Osteocyte (in vitro differentiated cells): ENCODE measurements at places on chromosomes 3 and 15.
A peak's percentile ranks its signal among the peaks of the same experiment; 100 is the strongest.

DNA sequence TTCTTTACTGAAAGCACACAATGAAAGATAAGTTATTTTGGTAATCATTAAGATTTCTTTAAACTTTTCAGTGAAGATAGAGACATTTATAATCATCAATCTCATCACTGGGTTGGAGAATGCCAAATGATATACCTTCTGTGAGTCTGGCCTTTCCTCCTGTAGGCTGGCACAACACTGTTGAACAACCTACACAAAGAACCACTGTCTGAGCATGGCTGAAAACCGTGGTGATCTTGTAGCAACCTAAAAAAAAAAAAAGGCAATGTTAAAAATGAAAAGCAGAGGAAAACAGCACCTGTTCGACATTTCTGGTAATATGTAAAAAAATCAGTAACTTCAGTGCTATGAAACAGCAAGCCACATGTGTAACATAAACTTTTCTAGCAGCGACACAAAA, 1.8 kb downstream of the RPS27L start:
- DNase-seq = no peak

DNA sequence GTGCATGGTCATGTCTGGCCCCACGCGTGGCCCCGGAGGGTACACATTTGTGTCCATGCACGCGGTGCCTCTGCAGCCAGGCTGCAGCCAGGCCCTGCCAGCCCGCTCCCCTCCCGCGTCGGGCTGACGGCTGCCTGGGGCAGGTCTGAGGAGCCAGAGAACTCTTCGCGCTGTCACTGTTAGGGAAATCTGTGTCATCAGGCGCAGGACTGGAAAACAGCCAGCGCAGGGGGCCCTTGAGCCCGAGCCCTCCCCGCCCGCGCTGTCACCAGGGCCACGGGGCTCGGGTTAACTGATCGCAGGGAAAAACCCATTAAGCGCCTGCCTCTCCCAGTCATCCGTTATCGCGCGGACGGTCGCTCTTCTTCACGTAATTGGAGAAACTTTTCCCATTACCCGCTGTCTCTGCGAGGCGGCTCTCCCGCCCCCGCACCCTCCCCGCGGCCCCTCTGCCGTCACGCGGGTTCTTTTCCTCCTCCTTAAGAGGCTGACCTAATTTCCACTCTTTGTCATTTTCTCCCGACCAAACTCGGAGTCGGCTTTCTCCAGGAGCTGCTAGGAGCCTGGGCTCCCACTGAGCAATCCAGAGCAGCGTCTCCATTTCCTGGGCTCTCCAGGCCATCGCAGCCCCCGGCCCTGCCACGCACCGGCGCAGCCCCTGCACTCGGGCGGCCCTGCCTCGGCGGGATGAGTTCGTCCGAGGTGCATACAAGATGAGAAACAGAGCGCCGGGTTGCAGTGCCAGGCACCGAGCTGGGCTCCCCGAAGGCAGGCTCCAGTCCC, 57.5 kb upstream of the PRR23E start:
- peak; percentile 81 for DNase-seq

GRCh38 chr15:87792250-87793040, 464.1 kb downstream of the NTRK3 start:
- no peak for DNase-seq

- DNase-seq = no peak
These were observed 46.5 kb downstream of the TMEM39A start for GRCh38 chr3:119416873-119417272.

DNA sequence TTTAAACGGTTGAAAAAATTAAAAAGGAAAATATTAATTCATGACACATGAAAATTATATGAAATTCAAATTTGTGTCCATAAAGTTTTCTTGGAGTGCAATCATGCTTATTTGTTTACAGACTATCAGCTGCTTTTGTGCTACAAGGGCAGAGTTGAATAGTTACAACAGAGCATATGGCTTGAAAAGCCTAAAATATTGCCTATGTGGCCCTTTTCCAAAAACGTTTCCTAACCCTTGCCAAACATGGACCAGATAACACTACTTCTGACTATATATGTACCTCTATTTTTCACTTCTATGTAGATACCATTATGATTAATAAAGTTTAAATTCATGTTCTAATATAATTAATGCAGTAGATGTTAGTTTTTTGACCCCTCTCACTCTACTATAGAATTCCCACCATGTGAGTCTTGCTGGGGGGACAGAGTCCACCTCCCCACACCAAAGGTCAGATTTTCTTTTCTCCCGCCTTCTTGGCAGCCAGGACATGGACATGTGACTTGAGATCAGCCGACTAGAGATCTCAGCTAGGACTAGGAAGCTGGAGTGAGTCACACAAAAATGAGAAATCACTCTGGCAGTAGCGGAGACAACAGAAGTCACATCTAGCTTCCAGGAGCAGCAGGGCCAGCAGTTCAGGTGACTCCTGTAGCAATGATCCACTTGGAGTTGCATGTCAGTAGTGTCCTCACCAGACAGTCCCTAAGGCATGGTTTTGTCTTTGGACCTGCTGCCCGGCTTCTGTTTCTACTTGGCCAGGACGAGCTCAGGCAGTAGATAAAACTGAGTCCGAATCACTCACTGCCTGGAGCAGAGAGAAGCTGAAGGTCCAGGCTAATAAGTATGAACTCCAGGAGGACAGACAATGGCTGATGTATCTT, 22.4 kb downstream of the CIAO2A start:
- no peak for DNase-seq
